ENCODE measurements at places on chromosomes 1 and 21. TPM values are rescaled to one million over a fixed set of nuclear protein-coding genes. Genes with fewer than 3 reads are reported as not detected.

- no peak overlapping the region for H3K4me3 ChIP-seq
- no peaks in the 10 kb centered on the region for H3K27me3 ChIP-seq
- no peaks in the 10 kb centered on the region for H3K4me1 ChIP-seq
These were observed 2.3 kb upstream of the LCE1A start for GRCh38 chr1:152824964-152825363.

DNA sequence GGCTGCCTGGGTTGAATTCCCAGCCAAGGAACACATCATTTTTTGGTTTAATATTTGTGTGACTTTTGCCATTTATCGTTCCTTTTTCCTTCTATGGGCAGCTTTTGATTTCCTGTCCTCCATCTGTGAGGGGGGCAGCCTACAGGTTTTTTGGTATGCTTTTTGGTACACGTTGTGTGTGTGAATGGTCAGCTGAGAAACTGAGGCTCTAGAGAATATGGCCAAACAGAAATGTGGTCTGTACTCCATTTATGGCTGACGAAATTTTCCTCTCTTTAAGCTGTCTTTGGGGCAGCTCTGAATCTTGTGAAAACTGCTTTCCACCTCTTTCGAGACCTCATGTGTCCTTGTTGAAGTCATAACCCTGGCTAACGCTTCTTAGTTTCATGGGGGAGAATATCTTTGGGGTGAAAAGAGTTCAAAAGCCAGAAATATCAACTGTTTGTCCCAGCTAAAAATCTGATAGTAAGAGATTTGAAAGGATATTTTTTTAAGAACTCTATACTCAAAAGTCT, 26.6 kb downstream of the NRDC start:
- peaks cover 13% of the 10 kb centered on the region for H3K36me3 ChIP-seq
- H3K4me1 ChIP-seq = peaks cover 11% of the 10 kb centered on the region
- no peak for DNase-seq
- H3K27me3 ChIP-seq = no peaks in the 10 kb centered on the region
- no peak overlapping the region for H3K27ac ChIP-seq
- H3K4me3 ChIP-seq = no peak overlapping the region

Gene RGS4
- 0.66 TPM for total RNA-seq

Gene RORC
- 56.8 TPM for total RNA-seq

- H3K4me1 ChIP-seq = peaks cover 47% of the 10 kb centered on the region
- DNase-seq = no peak
- no peaks in the 10 kb centered on the region for H3K27me3 ChIP-seq
- H3K27ac ChIP-seq = no peak overlapping the region
- H3K36me3 ChIP-seq = no peaks in the 10 kb centered on the region
These were observed 58.4 kb downstream of the S1PR1 start for GRCh38 chr1:101295209-101295608.

DNA sequence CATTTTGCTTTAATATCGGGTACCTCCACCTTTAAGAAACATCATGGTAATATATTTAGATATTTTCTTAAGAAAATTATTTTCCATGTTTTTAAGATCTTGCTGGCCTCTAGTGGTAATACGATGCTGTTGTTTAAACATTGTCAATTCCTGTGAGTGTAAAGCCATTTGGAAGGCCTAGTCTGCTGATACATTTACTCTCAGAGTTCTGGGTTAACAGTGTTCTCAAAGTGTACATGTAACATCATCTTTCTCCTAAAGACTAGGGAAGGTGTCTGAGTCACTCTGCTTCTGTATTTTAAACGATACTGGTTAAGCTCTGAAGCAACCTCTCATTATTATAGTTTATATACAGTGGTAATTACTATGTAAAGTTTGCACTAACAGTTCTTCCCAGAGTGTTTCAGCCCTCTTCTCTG, 189.1 kb downstream of the RASAL2 start:
- H3K36me3 ChIP-seq = no peaks in the 10 kb centered on the region
- peaks cover 6% of the 10 kb centered on the region for H3K4me1 ChIP-seq
- DNase-seq = no peak
- H3K27me3 ChIP-seq = no peaks in the 10 kb centered on the region
- H3K27ac ChIP-seq = no peak overlapping the region
- no peak overlapping the region for H3K4me3 ChIP-seq

GRCh38 chr1:3577300-3577699, 34.0 kb downstream of the MEGF6 start:
- H3K27me3 ChIP-seq = no peaks in the 10 kb centered on the region
- no peak overlapping the region for H3K4me3 ChIP-seq
- H3K27ac ChIP-seq = no peak overlapping the region
- H3K4me1 ChIP-seq = no peaks in the 10 kb centered on the region
- H3K36me3 ChIP-seq = no peaks in the 10 kb centered on the region
- no peak for DNase-seq

GRCh38 chr1:43564551-43565348, 34.1 kb downstream of the PTPRF start:
- peak overlapping the region; percentile 76 for H3K27ac ChIP-seq
- H3K27me3 ChIP-seq = peaks cover 22% of the 10 kb centered on the region
- no peaks in the 10 kb centered on the region for H3K36me3 ChIP-seq
- no peak overlapping the region for H3K4me3 ChIP-seq
- H3K4me1 ChIP-seq = peaks cover 33% of the 10 kb centered on the region

GRCh38 chr21:29343519-29343918, 44.8 kb downstream of the BACH1 start:
- H3K27me3 ChIP-seq = no peaks in the 10 kb centered on the region
- no peak overlapping the region for H3K27ac ChIP-seq
- H3K4me3 ChIP-seq = no peak overlapping the region
- H3K4me1 ChIP-seq = peaks cover 2% of the 10 kb centered on the region
- H3K36me3 ChIP-seq = peaks cover 6% of the 10 kb centered on the region

GRCh38 chr21:22120616-22121266, 1122.5 kb downstream of the NCAM2 start:
- DNase-seq = no peak
- no peaks in the 10 kb centered on the region for H3K4me1 ChIP-seq
- H3K27ac ChIP-seq = no peak overlapping the region
- H3K4me3 ChIP-seq = no peak overlapping the region
- H3K27me3 ChIP-seq = no peaks in the 10 kb centered on the region

DNA sequence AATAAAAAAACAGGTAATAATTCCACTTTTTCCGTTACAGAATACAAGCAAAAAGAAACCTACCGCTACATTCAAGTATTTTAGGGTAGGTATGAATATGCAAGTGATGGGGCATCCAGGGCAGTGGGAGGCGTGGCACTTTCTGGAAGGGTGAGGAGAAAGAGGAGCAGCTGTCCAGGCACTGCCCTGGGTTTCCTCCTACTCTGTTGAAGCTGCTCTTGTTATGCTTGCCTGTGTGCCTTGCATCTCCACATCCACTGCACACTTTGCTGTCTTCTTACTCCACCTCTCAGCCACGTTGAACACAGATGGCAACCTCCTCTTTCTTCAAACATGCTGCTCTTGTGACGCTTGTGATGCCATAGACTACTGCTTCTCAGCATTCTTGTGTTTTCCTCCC, 83.2 kb downstream of the RPE65 start:
- H3K27ac ChIP-seq = no peak overlapping the region
- H3K36me3 ChIP-seq = no peaks in the 10 kb centered on the region
- H3K27me3 ChIP-seq = no peaks in the 10 kb centered on the region
- no peaks in the 10 kb centered on the region for H3K4me1 ChIP-seq
- H3K4me3 ChIP-seq = no peak overlapping the region

DNA sequence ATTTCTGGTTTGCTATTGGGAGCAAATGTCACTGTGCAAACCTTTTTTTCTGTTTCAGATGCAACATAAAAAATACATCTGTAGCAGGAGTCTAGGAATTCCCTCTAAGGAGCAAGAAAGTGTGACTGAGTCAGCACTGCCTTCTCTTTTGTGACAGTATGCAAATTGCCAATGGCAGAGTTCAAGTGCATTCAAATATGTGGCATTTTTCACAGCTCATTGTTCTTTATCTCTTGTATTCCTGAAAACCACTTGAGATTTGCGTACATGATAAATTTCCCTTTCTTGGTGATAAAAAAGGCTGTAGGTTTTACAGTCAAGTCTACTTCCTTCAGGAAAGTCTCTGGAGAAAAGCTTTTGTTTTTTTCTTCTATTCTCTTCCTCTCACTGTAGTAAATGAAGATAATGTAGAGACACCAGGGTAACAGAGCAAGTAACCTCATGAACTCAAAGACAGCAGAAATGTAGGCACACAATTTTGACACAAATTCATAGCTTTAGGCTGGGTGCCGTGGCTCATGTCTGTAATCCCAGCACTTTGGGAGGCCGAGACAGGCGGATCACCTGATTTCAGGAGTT, 129.7 kb upstream of the L1TD1 start:
- no peaks in the 10 kb centered on the region for H3K4me1 ChIP-seq
- no peaks in the 10 kb centered on the region for H3K36me3 ChIP-seq
- H3K4me3 ChIP-seq = no peak overlapping the region
- no peak overlapping the region for H3K27ac ChIP-seq
- no peaks in the 10 kb centered on the region for H3K27me3 ChIP-seq

Gene LIN28A
- under 0.01 TPM for total RNA-seq

DNA sequence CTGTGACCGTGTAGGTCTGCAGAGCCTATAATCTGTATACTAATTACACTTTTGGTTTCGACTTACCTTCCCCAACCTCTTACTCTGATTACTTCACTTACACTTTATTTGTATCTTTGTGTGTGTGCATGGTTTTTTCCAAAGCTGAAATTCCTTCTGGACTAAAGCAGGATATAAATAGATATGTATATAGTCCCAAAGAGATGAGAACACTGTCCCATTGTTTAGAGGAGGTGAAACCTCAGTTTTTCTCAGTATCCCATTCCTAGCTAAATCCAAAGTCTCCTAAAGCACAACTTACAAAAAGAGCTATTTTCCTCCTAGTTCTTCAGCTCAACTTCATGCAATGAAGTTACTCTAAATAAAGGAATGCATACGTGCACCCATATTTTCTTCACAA, 442.2 kb downstream of the SMYD3 start:
- no peaks in the 10 kb centered on the region for H3K27me3 ChIP-seq
- no peaks in the 10 kb centered on the region for H3K36me3 ChIP-seq
- no peaks in the 10 kb centered on the region for H3K4me1 ChIP-seq
- no peak overlapping the region for H3K27ac ChIP-seq
- no peak overlapping the region for H3K4me3 ChIP-seq

GRCh38 chr1:27561124-27561899, 42.6 kb downstream of the AHDC1 start:
- H3K4me3 ChIP-seq = no peak overlapping the region
- peaks cover 76% of the 10 kb centered on the region for H3K4me1 ChIP-seq
- no peak for DNase-seq
- peaks cover 27% of the 10 kb centered on the region for H3K36me3 ChIP-seq
- H3K27me3 ChIP-seq = no peaks in the 10 kb centered on the region

GRCh38 chr1:17276568-17276967, 27.7 kb downstream of the PADI3 start:
- no peak overlapping the region for H3K27ac ChIP-seq
- H3K4me1 ChIP-seq = no peaks in the 10 kb centered on the region
- H3K27me3 ChIP-seq = peaks cover 5% of the 10 kb centered on the region

GRCh38 chr1:10601342-10602070, 126.8 kb downstream of the PEX14 start:
- no peak overlapping the region for H3K27ac ChIP-seq
- no peaks in the 10 kb centered on the region for H3K36me3 ChIP-seq
- H3K4me1 ChIP-seq = no peaks in the 10 kb centered on the region
- no peak for DNase-seq
- H3K27me3 ChIP-seq = no peaks in the 10 kb centered on the region

- H3K27me3 ChIP-seq = no peaks in the 10 kb centered on the region
- no peaks in the 10 kb centered on the region for H3K4me1 ChIP-seq
- no peaks in the 10 kb centered on the region for H3K36me3 ChIP-seq
- no peak overlapping the region for H3K27ac ChIP-seq
- no peak for DNase-seq
- no peak overlapping the region for H3K4me3 ChIP-seq
These were observed 288.6 kb downstream of the RGS7 start for GRCh38 chr1:241068359-241068758.

DNA sequence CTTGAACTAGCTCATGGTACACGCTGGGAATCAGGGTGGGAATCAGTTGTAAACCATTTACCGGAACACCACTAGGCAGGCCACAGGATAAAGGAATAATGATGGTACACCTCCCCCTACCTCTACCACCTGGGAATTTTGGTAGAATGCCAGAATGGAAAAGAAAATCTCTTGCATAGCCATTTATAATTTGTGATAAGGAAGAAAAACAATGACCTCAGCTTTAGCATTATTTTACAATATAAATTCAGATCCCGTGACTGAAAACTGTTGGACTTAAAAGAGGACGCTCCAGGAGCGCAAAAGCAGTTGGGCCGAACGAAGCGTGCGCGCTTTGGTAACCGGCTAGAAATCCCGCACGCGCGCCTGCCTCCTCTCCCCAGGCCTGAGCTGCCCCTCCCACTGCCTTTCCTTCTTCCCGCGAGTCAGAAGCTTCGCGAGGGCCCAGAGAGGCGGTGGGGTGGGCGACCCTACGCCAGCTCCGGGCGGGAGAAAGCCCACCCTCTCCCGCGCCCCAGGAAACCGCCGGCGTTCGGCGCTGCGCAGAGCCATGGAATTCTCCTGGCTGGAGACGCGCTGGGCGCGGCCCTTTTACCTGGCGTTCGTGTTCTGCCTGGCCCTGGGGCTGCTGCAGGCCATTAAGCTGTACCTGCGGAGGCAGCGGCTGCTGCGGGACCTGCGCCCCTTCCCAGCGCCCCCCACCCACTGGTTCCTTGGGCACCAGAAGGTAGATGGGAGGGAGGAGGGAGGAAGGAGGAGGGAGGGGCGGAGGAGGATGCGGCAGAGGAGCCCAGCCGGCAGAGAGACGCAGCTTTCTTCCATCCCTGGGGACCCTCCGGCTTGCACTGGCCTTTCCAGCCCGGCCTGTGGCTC, at the start of gene CYP4X1:
Gene CYP4X1 (plus strand): TSS at position 402 of the 873 bp plus-strand sequence. CDS start 149 bp downstream, at position 551.
- no peak within 1 kb of the TSS for H3K4me3 ChIP-seq
- H3K27ac ChIP-seq = no peak within 1 kb of the TSS
- H3K27me3 ChIP-seq = peaks cover 30% of the 10 kb centered on the region
- no peaks in the 10 kb centered on the region for H3K36me3 ChIP-seq
- H3K4me1 ChIP-seq = no peaks in the 10 kb centered on the region
- DNase-seq = no peak

Gene BACE2
- 5.9 TPM for total RNA-seq

Gene SH2D5
- total RNA-seq = 0.14 TPM

GRCh38 chr1:168763031-168763430, 34.0 kb upstream of the DPT start:
- H3K36me3 ChIP-seq = no peaks in the 10 kb centered on the region
- no peaks in the 10 kb centered on the region for H3K4me1 ChIP-seq
- no peak overlapping the region for H3K4me3 ChIP-seq
- no peaks in the 10 kb centered on the region for H3K27me3 ChIP-seq

- no peak for DNase-seq
- no peak overlapping the region for H3K4me3 ChIP-seq
- H3K4me1 ChIP-seq = no peaks in the 10 kb centered on the region
These were observed 225.7 kb downstream of the TOMM20 start for GRCh38 chr1:234902774-234903547.

Gene CFAP107
- not detected for total RNA-seq

Gene COL18A1
- 18.9 TPM for total RNA-seq

DNA sequence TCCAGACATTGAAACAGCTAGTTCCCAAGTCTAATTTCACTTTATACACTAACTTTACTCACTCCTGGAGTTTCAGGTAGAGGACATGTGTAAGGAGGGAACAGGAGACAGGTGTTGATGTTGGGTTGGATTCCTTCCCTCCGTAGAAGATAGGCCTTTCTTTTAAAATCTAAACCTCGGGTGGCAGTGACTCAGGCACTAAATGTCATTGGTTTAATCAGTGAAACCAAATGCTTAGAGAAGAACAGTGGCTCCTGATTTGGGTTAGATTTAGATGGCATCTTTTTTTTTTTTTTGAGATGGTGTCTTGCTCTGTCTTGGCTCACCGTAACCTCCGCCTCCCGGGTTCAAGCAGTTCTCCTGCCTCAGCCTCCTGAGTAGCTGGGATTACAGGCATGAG, 7.2 kb downstream of the CAP1 start:
- no peak overlapping the region for H3K27ac ChIP-seq
- peaks cover 4% of the 10 kb centered on the region for H3K4me1 ChIP-seq
- peaks cover 9% of the 10 kb centered on the region for H3K36me3 ChIP-seq
- no peak for DNase-seq
- H3K4me3 ChIP-seq = no peak overlapping the region
- no peaks in the 10 kb centered on the region for H3K27me3 ChIP-seq

All from thymus (tissue), 14 donors.